ENCODE measurements at places on chromosomes 12 and 14.

DNA sequence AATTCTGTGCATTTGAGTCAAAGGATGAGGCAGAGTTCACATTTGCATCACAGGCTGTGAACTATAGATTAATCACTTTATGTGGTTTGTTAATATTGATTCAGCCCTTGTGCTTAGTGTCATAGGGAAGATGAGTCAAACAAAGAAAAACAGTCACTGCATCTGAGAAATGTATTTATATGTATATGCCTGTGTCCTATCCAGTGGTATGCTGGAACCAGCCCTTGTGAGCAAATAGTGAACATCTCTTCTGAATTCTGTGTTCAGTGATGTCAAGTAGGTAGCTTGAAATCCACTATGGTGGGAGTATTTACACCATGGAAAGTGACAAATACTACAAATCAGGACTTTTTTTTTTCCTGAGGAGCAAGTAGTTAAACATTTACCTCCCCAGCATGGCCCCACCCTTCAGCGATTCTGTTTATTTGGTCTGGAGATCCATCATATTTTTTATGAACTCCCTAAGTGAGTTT lies 128.5 kb downstream of the HMGA2 start:
- DNase-seq, result no peak

- DNase-seq, result no peak
These were observed 4.0 kb upstream of the INF2 start for GRCh38 chr14:104685216-104685997.

- no peak for DNase-seq
These were observed 765 bp downstream of the TMEM120B start for GRCh38 chr12:121713257-121713777.

GRCh38 chr12:112936927-112937326 lies 1.3 kb upstream of the OAS3 start:
- no peak for DNase-seq

DNA sequence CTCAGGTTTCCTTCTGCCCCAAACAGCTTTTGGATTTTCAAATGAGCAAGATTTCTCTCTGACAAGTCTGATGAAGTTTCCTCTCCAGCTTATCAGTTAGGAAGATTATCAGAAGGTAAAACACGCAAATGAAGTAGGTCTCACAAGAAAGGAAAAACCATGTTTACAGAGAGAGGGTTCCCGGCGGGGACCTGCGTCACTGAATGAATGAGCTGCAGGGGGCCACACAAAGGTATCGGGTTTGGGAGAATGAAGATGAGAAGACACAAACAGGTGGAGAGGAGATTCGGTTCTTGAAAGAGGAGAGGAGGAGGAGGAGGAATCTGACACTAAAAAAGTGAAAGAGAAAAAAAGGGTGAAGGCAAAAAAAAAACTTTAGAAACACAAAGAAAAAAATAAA lies 208.6 kb downstream of the CALM1 start:
- no peak for DNase-seq

GRCh38 chr14:59619061-59619460 lies 42.4 kb upstream of the CCDC175 start:
- DNase-seq, result no peak

GRCh38 chr12:107404981-107405380 lies 280.6 kb upstream of the PWP1 start:
- DNase-seq, result peak; percentile 72

DNA sequence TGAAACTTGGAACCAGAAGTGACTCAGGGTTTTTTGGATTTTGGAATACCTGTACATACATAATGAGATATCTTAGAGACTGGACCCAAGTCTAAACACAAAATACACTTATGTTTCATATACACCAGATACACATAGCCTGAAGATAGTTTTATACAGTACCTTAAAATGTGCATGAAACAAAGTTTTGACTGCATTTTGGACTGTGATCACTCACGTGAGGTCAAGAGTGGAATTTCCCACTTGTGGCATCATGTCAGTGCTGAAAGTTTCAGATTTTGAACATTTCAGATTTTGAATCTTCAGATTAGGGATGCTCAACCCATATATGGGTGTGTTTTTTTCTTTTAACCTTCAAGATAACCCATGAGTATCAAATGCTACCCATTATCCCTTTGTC lies 6.6 kb downstream of the SBNO1 start:
- DNase-seq, result no peak

- DNase-seq, result no peak
These were observed 203.7 kb upstream of the SSTR1 start for GRCh38 chr14:38003746-38004609.

GRCh38 chr12:106332536-106332935 lies 25.0 kb upstream of the POLR3B start:
- DNase-seq, result no peak

GRCh38 chr12:67701121-67701520 lies 52.6 kb downstream of the DYRK2 start:
- DNase-seq, result no peak

GRCh38 chr12:33825986-33826602 lies 196.2 kb upstream of the ALG10 start:
- DNase-seq, result no peak

- no peak for DNase-seq
These were observed 217.0 kb downstream of the BCL11B start for GRCh38 chr14:99055019-99055418.

- DNase-seq, result no peak
These were observed 16.3 kb upstream of the C14orf180 start for GRCh38 chr14:104563191-104563741.

DNA sequence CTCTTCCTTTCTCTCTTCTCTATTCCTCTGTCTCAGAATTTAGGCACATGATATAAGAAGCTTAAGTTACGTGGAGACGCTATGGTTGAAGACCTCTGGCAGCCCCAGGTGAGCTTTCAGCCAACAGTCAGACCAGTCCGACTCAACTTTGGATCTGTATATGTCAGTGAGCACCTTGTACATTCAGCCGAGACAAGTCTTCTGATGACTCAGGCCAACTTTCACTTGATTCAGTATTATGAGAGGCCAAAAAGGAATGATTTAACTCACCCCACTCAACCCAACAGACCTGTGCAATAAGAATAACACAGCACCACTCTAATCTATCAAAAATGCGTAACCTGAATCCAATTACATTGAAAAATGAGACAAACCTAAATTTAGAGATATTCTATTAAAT lies 47.5 kb upstream of the FOXG1 start:
- DNase-seq, result no peak

- no peak for DNase-seq
These were observed 79.2 kb upstream of the NCOR2 start for GRCh38 chr12:124646385-124647230.

GRCh38 chr14:101619484-101619883 lies 58.2 kb downstream of the DIO3 start:
- DNase-seq, result no peak

DNA sequence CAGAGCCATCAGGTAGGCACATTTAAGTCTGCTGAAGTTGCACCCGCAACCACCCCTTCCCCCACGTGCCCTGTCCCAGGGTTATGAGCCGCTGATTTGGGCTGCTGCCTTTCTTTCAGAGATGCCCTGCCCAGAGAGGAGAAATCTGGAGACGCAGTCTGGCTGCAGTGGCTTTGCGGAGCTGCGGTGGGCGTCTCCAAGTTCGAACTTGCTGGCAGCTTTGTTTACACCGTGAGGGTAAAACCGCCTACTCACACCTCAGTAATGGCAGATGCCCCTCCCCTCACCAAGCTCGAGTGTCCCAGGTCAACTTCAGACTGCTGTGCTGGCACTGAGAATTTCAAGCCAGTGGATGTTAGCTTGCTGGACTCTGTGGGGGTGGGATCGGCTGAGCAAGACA lies 14.7 kb downstream of the PTCSC3 start:
- DNase-seq, result no peak

- no peak for DNase-seq
These were observed 26.5 kb upstream of the BCAT1 start for GRCh38 chr12:24975425-24975824.

GRCh38 chr14:90091393-90091792 lies 29.6 kb downstream of the KCNK13 start:
- peak; percentile 10 for DNase-seq

GRCh38 chr12:57621497-57622292 lies 10.5 kb downstream of the ARHGEF25 start:
- DNase-seq, result no peak

GRCh38 chr12:109591041-109591440 lies 17.4 kb downstream of the MVK start:
- DNase-seq, result no peak

DNA sequence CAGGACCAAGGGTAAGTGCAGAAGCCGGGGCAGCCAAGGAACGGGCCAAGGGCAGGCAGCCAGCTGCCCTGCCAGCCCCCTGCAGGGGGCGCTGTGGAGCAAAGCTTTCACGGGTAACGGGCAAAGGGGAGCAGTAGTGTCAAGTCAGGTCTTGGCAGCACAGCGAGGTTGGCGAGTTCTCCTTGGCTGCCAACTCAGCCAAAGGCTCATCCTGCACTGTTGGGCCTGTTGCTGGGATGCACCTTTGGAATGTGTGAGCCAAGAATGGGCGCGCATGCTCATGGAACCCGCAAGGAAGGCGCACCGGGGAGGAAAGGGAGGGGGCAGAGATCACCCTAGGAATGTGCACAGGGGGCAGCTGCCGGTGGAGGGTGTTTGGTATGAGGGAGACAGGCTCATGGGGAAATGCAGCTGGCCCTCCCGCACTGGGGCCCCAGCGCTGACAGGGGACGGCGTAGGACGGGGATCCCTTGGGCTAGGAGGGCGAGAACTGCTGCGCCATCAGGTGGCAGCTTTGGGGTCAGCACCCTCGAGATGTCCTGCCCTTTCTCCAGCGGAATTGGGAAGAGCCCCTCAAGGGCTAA lies 138.0 kb downstream of the ASCL4 start:
- DNase-seq, result peak; percentile 72

DNA sequence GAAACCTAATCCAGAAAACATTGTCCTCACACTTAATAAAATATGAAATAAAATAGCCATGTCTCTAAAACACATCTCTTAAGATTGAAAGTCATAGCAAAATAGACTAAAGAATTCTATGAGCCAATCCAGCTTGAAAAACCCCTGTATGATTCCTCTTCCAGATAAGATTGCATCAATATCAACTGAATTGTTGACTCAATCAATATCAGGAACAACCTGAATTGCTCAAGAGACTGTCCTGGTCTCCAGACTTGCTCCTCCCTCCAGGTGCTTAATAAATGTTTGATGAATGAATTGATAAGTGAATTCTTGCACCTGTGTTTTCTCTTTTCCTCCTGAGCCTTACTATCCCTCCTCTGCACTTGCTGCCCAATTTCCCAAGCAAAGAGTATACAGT lies 162.1 kb downstream of the NTF3 start:
- DNase-seq, result no peak

GRCh38 chr12:117060929-117061305 lies 38.3 kb downstream of the TESC start:
- no peak for DNase-seq

DNA sequence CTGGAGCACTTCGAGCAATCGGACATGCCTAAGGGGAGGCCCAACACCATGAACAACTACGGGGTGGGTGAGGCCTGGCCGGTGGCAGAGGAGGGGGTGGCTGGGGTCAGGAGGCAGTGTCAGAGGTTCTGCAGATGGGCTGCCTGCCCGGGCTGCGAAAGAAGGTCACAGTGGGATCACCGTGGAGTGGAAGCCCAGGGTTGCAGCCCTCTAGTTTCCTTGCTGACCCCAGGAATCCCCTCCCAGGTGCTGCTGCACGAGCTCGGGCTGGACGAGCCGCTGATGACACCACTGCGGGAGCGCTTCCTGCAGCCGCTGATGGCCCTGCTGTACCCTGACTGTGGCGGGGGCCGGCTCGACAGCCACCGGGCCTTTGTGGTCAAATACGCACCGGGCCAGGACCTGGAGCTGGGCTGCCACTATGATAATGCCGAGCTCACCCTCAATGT lies 1.9 kb upstream of the ARL6IP4 start:
- DNase-seq, result no peak

GRCh38 chr12:22529281-22530060 lies 14.9 kb downstream of the C2CD5 start:
- peak; percentile 33 for DNase-seq

DNA sequence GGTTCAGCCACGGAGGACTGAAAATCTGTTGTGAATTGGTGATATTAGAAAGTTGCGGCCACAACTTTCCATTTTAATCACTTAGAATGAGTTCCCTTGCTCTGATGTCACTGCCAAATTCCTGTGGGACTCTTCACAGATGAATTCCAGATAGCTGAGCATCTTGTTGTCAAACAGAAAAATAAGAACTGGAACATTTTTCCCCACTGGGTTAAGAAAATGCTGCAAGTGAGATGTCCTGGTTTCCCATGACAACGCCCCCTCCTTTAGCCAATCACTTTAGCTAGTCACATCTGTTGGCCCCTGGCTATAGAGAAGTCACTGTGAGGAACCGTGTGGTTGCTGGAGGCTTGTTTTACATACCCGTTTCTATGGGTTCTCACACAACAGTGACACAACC lies 135.9 kb downstream of the KTN1 start:
- no peak for DNase-seq

- DNase-seq, result no peak
These were observed 4.5 kb upstream of the EEA1 start for GRCh38 chr12:92933606-92934005.

- no peak for DNase-seq
These were observed 38.5 kb downstream of the SENP1 start for GRCh38 chr12:48067250-48067938.

DNA sequence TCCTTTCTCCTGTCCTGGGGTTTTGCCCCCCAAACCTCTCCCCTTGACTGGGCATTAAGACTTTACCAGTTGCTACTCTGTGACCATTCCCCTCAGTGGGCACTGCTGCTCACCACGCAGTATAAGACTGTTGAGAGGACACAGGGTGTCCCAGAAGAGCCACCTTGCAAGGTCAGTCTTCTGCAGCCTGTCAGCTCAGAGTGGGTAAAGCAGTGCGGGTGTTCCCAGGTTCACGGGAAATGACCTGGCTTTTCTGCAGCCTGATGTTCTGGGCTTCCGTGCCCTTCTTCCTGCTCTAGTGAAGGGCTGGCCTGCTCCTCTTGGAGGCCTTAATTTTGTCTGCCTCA lies 34.2 kb downstream of the KCNA1 start:
- DNase-seq, result no peak

DNA sequence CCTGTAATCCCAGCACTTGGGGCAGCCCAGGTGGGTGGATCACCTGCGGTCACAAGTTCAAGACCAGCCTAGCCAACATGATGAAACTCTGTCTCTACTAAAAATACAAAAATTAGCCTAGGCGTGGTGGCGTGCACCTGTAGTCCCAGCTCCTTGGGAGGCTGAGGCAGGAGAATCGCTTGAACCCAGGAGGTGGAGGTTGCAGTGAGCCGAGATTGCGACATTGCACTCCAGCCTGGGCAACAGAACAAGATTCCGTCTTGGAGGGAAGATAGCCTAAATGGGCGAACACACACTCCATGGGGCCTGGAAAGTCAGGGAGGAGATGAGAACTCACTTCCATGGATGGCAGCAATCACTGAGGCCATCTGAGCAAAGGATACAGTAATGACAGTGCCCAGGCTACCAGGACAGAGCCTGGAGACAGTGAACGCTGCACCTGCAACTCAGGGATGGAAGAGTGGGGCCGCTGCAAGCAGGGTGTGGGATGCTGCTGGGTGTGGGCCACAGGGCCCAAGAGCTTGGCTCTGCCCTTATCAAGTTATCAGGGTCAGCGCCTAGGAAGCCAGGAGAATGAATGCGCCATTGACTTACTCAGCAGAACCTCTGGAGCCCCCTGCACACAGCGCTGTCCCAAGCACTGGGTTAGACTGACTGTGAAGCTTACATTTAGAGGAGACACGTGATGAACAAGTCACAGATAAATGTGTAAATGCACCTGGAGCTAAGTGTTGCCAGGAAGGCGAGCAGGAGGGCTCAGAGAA lies 28.9 kb downstream of the FOXN3 start:
- no peak for DNase-seq
